ENCODE measurements at places on chromosomes 11 and 22.

GRCh38 chr11:61480994-61481335, 27.6 kb upstream of the LRRC10B start:
- no peak for DNase-seq

- no peak for DNase-seq
Measured at GRCh38 chr11:127445476-127445875, 444.9 kb upstream of the KIRREL3 start.

GRCh38 chr11:44096360-44097185, 1.1 kb downstream of the EXT2 start:
- no peak for DNase-seq

DNA sequence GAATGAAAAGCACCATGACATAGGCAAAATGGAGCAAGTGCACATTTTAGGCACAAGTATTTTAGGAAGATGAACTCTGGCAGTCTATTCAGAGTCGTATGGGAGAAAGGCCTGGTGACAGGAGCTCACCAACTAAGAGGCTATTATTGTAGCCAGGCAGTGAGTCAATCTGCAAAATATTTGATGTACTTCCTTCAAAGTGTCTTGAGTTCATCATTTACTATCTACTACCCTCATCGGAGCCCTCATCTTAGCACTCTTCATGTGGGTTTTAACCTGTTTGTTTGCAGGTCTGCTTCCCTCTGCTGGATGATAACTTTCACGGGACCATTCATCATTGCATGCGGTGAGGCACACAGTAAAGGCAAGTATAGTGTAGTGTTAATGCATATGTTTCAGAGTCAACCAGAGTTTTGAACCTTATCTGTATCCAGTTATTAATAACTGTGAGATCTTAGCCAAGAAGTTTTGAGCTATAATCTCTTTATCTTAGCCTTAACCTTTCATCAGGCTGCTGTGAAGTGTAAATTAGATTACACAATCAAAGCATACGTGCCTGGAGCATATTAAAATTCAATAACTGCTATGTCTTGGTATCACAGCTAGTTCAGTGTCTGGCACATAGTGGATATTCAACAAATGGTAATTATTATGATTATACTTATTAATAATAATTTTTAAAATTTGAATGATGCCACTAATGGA, 70.9 kb upstream of the SC5D start:
- no peak for DNase-seq

GRCh38 chr11:108672113-108672512, 7.2 kb downstream of the DDX10 start:
- no peak for DNase-seq

- DNase-seq = no peak
Measured at GRCh38 chr11:46392421-46393230, 1.1 kb upstream of the CHRM4 start.
